ENCODE measurements at places on chromosomes 5 and 9.

- DNase-seq, result no peak
These were observed 84.5 kb downstream of the PRRT1B start for GRCh38 chr9:131629825-131630204.

DNA sequence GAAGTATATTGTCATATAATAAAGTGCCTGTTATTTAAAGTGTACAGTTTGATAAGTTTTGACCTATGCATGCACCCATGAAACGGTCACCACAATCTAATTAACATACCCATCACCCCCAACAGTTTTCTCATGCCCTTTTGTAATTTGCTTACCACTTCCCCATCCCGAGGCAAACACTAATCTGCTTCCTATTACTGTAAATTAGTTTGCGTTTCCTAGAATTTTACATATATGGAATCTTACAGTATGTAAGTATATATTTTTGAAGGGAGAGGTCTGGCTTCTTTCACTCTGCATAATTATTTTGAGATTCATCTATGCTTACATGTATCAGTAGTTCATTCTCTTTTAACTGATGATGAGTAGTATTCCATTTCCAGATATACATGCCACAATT lies 56.5 kb downstream of the AMBP start:
- no peak for DNase-seq

DNA sequence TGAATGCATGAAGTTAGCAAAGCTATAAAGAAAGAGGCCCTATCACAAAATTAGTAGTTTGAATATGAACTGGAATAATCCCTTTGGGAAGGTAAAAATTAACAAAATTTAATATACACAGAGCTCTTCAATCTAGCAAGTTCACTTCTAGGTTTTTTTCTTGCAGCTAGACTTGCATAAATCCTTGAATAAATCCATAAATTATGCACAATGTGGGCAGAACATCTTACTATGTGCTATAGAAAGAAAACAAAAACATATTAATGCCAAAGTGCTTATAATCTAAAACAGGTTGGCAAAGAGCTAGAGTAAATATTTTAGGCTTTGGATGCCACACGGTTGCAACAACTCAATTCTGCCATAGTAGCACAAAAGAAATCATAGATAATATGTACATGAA lies 138.5 kb upstream of the FREM1 start:
- no peak for DNase-seq

- DNase-seq, result no peak
These were observed 7.3 kb upstream of the WDR41 start for GRCh38 chr5:77499441-77499840.

GRCh38 chr5:179800696-179801201 lies 5.9 kb downstream of the MGAT4B start:
- no peak for DNase-seq

DNA sequence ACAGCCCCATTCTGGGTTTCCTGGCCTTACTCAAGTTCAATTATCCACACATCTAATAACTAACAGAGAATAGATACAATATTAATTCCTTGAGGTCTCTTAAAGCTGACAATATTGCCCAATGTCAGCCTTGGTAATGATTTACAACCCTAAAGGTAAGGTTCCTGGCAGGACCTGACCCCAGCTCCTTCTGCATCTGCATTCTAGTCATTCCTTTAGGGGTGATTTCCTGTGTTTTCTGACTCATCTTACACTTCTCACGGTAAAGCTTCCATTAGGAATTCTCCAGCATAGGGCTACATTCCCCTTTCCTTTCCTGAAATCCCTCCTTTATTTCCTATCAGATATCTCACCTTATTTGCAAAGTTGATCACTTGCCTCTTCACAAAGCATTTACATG lies 9.3 kb downstream of the HAVCR1 start:
- DNase-seq, result no peak

DNA sequence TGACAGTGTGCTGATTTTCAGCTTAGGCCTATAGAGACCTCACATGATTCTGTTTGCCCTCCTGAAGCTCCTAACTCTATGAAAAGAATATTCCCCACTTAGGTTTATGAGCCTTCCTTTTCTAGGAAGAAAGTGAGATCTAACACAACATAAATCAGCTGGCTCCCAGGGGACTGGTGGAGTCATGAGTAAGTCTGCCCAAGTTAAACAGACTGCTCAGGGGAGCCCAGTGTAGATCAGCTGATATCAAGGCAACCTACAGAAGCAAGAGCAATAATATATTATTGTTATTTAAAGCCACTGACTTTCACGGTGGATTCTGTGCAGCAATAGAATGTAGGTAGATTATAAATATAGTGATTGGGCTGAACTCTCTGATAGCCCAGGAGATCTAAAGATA lies 1978.6 kb upstream of the CDH6 start:
- no peak for DNase-seq

DNA sequence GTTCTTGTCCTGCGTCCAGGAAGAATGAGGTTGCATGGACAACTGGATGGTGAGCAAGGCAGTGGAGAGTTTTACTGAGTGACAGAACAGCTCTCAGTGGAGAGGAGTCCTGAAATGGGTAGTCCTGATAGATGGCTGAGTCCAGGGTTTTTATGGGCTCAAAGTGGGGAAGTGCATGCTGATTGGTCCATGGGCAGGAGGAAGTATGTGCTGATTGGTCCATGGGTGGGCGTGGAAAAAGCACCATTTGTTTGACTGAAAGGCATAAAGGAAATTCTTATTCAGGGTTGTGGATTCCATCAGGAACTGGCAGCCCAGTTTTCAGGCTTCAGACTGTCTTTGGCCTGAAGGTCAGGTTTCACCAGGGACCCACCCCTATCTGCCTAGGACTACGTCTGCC lies 10.6 kb downstream of the FSD1L start:
- DNase-seq, result no peak

GRCh38 chr5:127040796-127041520 lies 10.6 kb upstream of the MARCHF3 start:
- no peak for DNase-seq

- no peak for DNase-seq
These were observed 377.1 kb downstream of the EFNA5 start for GRCh38 chr5:107293541-107294210.

- DNase-seq, result no peak
These were observed 161.0 kb downstream of the SLC25A46 start for GRCh38 chr5:110899566-110900412.
